ENCODE measurements at places on chromosomes 16 and 17.

DNA sequence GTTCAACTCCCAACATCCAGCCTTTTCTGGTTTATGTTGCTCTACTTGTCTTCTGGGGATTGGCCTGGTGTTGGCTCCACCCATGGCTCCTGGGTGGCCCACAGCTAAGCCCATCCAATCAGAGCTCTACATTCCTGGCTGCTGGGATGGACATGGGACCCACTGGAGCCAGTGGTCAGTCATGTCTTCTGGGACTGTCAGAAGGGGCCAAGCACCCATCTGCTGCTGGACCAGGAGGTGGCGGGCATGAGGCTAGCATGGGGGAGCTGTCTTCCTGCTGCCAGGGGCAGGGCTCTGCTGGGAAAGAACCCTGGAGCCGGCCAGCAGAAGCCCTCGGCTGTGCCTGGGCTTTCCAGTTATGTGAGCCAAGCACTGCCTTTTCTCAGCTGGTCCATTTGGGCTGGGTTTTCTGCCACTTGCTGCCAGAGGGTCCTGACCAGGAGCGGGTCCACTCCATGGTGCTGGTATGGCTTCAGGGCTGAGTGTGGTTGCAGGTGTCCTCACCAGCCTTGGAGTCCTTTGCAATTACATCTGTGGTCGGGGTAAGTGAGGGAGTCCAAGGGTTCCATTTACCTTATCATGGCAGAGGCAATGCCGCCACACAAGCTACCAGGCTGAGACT is 17.4 kb upstream of the ZNF469 start:
- no peak for DNase-seq

DNA sequence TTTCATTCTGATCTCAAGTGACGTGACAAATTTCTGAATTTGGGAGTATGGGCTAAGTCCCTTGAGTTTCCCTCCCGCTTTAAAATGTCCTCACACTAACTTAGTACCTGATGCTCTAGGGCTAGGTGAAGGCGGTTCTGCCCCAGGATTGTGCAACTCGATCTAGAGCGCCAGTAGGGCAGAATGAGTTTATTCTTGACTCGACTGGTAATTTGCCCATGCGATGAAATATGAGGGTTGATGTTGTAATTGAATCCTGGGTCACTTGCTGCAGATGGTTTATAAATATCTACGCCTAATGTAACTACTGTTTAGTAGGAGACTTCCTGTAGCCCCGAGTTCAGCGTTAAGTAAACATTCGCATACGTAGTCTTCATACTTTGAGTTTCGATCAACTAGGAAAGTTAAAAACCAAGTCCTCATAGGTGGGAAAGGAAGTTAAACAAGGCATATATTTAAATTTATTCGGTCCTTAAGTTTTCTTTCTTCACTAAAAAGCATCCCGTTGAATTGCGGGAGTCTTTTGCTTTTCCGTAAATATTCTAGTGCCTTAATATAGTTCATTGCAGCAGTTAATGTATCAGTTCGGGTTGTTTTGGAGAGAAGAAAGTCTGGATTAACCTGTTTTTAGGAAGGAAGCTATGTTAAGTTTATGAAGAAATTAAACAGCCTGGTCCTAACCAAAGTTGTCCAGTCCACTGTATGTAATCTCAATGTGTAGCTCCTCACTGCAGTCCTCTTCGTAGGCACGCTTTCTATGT is 1.6 kb downstream of the CTCF start:
- DNase-seq = no peak

GRCh38 chr17:75639771-75640555 is 6.7 kb downstream of the SMIM5 start:
- DNase-seq = no peak

DNA sequence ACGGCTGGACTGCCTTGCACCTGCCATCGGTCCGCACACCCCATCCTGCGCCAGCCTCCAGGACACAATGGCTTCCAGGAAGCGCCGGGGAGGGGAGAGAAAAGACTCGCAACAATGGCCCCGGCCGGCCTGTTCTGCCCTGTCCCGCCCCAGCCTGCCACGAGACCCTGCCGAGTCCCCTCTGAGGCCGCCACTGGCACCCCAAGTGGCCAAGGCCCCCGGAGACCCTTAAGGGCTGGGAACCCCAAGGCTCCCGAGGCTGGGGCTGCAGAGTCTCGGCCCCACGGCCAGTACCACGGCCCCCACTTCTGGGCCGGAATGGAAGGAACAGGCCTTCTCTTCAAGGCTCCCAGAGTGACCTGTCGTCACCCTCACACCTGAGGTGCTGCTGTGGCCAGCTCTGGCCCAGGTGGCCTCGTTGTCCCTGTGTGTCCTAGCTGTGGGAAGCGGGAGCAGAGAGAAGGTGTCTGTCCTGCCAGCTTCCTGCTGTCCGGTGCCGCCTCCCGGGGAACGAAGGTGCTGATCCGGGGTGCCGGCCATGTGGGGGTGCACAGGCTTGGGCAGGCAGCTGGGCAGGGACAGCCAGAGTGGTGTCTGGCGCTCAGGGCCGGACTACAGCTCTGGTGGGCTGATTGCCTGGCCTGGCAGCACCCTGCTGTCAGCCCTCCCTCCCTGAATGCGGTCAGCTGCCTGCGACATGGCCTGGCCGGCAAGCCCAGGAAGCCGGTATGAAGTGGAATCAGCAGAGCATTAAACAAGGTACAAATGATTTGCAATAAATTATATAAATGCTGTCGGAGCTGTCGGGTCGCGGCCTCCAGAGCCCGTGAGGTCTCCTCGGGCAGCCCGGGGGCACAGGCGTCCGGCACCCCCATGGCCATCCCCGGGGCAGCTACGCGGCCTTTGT is 8.2 kb upstream of the CACNA1H start:
- DNase-seq = no peak

- no peak for DNase-seq
These were observed 209.5 kb downstream of the AATF start for GRCh38 chr17:37158290-37158689.

DNA sequence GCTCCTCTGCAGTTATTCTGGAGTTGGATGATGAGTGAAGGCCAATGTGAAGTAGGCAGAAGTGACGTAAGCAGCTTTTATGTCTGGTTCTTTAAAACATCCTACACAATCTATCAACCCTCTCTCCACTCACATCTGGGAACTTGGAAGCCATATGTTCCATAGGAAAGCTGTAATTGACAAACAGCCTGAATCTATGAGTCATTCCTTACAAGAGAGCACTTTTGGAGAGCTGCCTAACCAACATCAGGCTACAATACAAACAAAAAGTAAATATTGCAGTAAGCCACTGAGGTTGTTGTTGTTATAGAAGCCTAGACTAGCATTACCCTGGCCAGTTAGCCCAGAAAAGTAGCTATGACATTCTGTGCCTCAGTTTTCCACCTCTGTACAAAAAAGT is 5.9 kb downstream of the CCL7 start:
- DNase-seq = no peak

- no peak for DNase-seq
These were observed 9.2 kb upstream of the TBX4 start for GRCh38 chr17:61442878-61443474.

- no peak for DNase-seq
These were observed 441.9 kb downstream of the SOX9 start for GRCh38 chr17:72562615-72563188.

DNA sequence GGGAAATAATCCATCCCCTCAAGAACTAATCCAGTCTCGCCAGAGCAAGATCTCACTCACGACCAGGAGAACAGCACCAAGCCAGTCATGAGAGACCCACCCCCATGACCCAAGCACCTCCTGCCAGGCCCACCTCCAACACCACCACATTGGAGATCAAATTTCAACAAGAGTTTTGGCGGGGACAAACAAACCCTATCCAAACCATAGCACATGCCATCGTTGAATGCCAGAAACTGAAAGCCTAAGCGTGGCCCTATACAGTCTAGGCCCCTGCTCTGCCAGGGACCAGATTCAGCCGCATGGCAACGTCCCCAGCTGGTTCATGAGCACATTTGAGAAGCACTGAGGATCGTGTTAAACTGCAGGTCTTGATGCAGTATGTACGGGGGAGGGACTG is 57.3 kb downstream of the AXIN2 start:
- no peak for DNase-seq

GRCh38 chr16:86095906-86096485 is 197.0 kb downstream of the IRF8 start:
- no peak for DNase-seq

GRCh38 chr17:17106756-17107155 is 64.5 kb downstream of the MPRIP start:
- DNase-seq = no peak
